ENCODE measurements at places on chromosomes 11 and 22. TPM values are rescaled to one million over a fixed set of nuclear protein-coding genes. Genes with fewer than 3 reads are reported as not detected.

The TRPM5 gene
- polyA plus RNA-seq, result 0.03 TPM

The MRGPRE gene
- polyA plus RNA-seq, result not detected

The KIAA1671 gene
- polyA plus RNA-seq, result not detected

The SSTR3 gene
- polyA plus RNA-seq, result not detected

The NRGN gene
- polyA plus RNA-seq, result 17.2 TPM

The MS4A6E gene
- not detected for polyA plus RNA-seq

The APOA5 gene
- polyA plus RNA-seq, result not detected

The PTGDR2 gene
- polyA plus RNA-seq, result 0.60 TPM

The DDI1 gene
- not detected for polyA plus RNA-seq

The INSC gene
- polyA plus RNA-seq, result not detected

The SELENOO gene
- polyA plus RNA-seq, result 2.7 TPM

The NXPE1 gene
- not detected for polyA plus RNA-seq

The INS gene
- polyA plus RNA-seq, result not detected

The ROBO4 gene
- polyA plus RNA-seq, result 0.19 TPM

The CASP5 gene
- polyA plus RNA-seq, result 6.4 TPM

The ARHGAP20 gene
- polyA plus RNA-seq, result 0.01 TPM

The MRGPRX4 gene
- not detected for polyA plus RNA-seq

The DSCAML1 gene
- not detected for polyA plus RNA-seq

The TMEM86A gene
- polyA plus RNA-seq, result 3.5 TPM

The ZNF214 gene
- polyA plus RNA-seq, result not detected

The LYVE1 gene
- polyA plus RNA-seq, result 0.31 TPM

The DAGLA gene
- polyA plus RNA-seq, result 0.16 TPM

The JAML gene
- 748 TPM for polyA plus RNA-seq

The BBOX1 gene
- polyA plus RNA-seq, result not detected

The MAPK8IP2 gene
- not detected for polyA plus RNA-seq

The CNTN5 gene
- not detected for polyA plus RNA-seq

The F2 gene
- polyA plus RNA-seq, result not detected

The TRMT112 gene
- polyA plus RNA-seq, result 207 TPM

The GAL3ST1 gene
- polyA plus RNA-seq, result 0.05 TPM

The SDHD gene
- 270 TPM for polyA plus RNA-seq

The GAL3ST3 gene
- polyA plus RNA-seq, result not detected

The CRYBB1 gene
- 0.33 TPM for polyA plus RNA-seq

The MS4A13 gene
- not detected for polyA plus RNA-seq

The CHADL gene
- 0.27 TPM for polyA plus RNA-seq

The GTSE1 gene
- polyA plus RNA-seq, result not detected

The PKDREJ gene
- not detected for polyA plus RNA-seq

The PGA4 gene
- 33.5 TPM for polyA plus RNA-seq

The HEPHL1 gene
- polyA plus RNA-seq, result not detected

The CENPM gene
- not detected for polyA plus RNA-seq

The CCDC87 gene
- polyA plus RNA-seq, result not detected

The ARL2 gene
- polyA plus RNA-seq, result 40.4 TPM
